ENCODE measurements at places on chromosomes 4 and X. TPM values are rescaled to one million over a fixed set of nuclear protein-coding genes. Genes with fewer than 3 reads are reported as not detected.

- no peak for DNase-seq
These were observed 50.5 kb upstream of the OGT start for GRCh38 chrX:71482228-71482958.

GRCh38 chr4:88216395-88216794 lies 58.0 kb upstream of the ABCG2 start:
- DNase-seq = peak; percentile 10

GRCh38 chrX:155819966-155820491 lies 61.1 kb upstream of the VAMP7 start:
- DNase-seq = peak; percentile 65

- DNase-seq = no peak
These were observed 17.8 kb upstream of the RNF4 start for GRCh38 chr4:2451036-2451520.

DNA sequence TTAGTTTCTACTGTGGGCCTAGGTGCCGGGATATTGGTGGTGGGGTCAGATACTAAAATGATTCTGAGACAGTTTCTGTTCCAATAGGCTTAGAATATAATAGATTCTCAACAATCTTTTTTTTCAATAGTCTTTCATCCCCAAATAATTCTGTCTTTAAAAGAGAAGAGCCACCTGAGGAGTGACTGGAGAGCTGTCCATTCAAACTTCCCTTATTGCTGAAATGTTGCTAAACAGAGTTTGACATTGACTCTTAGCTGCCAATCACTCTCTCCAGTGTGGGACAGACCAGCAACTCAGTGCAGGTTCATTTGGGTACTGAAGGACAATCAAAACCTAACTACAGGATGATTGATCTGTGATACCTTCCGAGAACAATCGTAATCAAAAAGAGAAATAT lies 12.4 kb upstream of the ADH7 start:
- no peak for DNase-seq

GRCh38 chr4:7129871-7130620 lies 62.2 kb upstream of the GRPEL1 start:
- no peak for DNase-seq

ENOX2 gene
- total RNA-seq = 9.9 TPM

GNRHR gene
- not detected for total RNA-seq

SGCB gene
- 19.2 TPM for total RNA-seq

ZNF157 gene
- not detected for total RNA-seq

MAGEC2 gene
- total RNA-seq = not detected

NAP1L5 gene
- total RNA-seq = 1.2 TPM

PAGE2B gene
- total RNA-seq = not detected

NSUN7 gene
- total RNA-seq = 8.6 TPM

PLXNB3 gene
- 5.4 TPM for total RNA-seq

AGTR2 gene
- total RNA-seq = not detected

All from left colon (tissue), 2 donors.